ENCODE measurements at places on chromosomes 11 and 22.

DNA sequence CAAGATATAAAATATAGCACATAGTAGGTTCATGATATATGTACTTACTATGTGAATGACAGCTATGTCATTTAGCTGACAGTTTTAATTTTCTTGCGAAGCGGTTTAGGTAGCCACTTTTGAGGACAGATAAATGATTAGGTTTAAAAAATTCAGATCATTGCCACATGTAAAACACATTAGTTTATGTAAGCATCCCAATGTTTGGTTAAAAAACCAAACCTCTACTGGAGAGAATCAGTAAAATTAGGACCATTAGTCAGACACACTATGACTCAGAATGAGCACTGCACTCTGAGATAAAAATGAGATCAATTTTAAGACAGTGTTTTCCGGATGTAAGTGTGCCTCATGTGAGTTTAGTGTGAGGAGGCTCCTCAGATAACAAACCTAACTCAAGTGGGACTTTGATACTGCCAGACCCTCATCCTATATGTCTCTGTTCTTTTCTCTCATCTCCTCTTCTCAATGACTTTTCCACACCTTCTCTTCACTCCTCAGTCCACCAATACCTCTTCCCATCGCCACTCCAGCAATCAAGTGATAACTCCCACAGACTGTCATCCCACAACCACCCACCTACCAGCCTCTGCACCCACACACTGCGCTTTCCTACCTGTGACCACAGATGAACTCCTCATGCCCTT is 6.8 kb upstream of the OR2AT4 start:
- DNase-seq, result no peak

DNA sequence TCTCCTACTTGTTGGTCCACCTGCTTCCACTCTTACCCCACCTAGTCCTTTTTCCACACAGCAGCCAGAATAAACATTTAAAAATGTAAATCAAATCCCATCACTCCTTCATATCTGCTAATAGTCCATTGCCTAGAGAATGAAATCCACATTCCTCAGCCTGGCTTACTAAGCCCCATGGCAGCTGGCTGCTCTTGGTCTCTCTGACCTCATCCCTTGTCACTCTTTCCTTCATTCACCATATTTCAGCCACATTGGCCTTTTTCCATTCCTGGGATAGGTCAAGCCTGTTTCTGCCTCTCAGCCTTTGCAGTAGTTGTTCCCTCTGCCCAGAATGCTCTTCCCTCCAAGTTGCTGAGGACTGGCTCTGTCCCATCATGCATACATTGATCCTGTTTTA is 512.8 kb downstream of the INSC start:
- DNase-seq, result no peak

- no peak for DNase-seq
Observed at GRCh38 chr11:106466521-106467080, 389.1 kb downstream of the AASDHPPT start.

GRCh38 chr22:44484618-44485017 is 13.4 kb downstream of the RTL6 start:
- DNase-seq, result no peak

DNA sequence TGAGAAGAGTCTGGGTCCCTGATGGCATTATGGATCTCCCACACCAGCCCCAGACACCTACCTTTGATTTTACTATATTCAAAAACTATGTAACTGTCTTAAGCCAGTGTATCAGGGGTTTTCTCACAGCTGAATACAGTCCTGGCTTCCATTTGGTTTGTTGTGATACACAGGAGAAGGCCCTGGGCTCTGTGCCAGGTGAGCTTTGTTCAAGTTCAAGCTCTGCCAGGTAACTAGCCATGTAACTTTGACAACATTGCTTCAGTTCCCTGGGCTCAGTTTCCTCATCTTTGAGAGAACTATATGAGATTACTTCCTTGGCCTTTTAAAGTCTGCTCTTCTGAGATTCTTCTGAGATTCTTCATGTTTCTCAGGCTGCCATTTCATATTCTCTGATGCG is 327.5 kb upstream of the TENM4 start:
- no peak for DNase-seq

DNA sequence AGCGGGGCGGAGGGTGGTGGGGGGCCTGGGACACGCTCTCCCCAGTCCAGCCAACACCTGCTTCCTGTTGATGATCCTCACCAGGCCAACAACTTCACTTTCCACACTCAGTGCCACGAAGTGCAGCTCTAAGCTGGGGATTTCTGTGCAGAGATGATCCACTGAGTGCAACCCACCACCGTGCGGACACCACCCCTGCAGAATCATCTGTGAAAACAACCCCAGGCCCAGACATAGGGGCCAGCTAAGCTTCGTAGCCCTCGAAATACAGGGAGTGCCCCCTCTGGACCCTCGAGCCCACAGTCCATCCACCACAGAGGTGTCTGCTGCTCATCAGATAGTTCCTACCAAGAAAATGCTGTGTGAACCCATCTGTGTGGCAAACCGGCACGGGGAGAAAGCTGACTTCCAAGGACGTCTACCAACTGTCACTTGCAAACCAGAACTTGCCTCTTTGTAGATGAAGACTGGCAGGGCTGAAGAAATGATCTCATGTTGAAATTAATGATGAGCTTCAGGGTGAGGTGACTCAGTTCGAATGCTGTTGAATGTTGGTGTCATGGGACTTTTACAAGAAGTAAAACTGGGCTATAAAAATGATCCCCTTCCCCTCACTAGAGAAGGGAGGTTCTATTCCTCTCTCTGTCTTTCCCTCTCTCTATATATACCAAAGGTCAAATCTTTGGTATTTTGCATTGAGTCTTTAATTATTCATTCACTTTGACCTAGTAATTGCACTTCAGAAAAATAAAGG is 73.4 kb downstream of the MYEOV start:
- DNase-seq, result no peak

DNA sequence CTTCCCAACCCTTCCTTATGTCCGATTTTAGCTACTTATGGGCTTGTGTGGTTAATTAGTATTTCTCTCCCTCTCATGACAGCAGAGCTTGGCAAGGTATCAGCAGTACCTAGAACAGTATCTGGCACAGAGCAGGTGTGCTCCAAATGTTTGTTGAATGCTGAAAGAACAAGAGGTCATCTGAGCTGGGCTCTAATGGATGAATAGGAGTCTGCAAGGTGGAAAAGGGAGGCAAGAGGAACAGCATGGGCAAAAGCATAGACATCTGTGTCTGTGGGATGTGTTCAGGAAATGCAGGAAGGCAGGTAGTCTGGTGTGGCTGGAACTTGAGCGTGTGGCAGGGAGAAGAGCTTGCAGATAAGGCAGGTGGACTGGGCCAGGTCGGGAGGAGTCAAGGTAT is 19.0 kb downstream of the PRG3 start:
- DNase-seq, result no peak

DNA sequence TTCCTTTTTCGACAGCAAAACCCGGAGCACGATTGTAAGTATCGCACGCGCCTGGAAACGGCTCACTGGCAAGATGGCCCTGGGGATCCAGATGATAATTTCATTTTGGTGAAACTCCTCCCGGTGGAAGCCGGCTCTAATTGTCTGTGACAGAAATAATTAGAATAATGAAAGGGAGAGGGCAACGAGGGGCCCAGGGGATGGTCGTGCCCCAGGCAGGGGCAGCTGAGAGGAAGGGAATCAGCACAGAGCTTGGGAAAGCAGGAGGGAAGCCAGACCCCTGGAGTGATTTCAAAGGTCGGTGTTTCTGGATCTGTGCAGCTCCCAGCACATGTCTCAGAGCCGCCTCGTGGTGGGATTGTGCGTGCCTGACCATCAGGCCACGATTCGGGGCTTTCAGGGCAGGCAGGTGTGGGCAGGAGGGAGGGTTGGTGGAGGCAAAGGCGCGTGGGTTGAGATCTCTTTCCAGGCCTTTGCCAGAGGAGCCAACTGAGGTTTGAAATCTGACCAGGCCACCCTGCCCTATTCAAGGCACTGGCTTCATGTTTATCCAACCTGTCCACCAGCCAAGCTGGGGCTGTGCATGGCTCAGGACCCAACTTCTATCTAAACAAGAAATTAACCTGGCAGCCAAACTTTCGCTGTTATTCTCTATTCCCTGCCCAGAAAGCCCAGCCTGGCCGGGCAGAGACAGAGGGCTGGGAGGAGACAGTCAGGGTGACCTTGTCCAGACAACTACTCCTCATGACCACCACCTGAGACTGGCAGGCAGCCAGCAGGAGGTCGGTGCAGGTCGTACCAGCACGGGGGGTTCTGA is 27.8 kb downstream of the ANO1 start:
- no peak for DNase-seq

GRCh38 chr11:111400595-111400994 is 21.5 kb upstream of the POU2AF1 start:
- DNase-seq, result no peak

DNA sequence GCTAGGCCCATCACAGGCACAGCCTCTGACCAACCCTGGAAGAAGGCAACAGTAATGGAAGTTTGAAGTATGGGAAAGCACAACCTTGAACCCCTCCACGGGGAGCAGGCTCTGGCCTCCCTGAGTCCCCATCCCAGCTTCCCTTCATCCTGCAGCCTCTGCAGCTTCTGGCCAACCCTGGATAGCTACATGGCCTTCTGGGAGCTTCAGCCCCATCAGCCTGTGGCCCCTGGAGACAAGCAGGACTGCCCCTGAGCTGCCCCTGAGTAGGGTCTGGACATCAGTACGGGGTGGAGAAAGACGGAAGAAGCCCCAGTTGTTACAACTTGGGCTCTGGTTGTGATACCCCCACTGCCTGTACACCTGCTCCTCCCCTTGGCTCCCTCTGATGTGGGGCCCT is 113.8 kb upstream of the CD82 start:
- DNase-seq, result no peak

DNA sequence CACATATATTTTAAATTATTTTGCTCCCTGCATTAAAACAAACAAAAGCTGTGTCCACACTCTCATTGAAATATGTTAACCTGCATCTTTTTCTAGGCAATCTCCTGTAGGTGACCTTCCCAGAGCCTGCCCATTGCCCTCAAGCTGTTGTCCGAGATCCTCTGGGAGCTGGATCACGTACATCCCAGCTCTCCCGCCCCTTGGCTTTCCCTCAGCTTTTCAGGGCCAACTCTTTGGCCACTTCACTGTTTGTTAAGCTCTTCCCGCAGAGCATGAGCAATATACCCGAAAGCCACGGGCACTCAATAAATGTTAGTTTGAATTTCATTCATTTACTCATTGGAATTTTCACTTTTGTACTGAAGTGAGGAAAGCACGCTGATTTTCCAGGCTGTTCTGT is 32.2 kb downstream of the ELMOD1 start:
- DNase-seq, result no peak

DNA sequence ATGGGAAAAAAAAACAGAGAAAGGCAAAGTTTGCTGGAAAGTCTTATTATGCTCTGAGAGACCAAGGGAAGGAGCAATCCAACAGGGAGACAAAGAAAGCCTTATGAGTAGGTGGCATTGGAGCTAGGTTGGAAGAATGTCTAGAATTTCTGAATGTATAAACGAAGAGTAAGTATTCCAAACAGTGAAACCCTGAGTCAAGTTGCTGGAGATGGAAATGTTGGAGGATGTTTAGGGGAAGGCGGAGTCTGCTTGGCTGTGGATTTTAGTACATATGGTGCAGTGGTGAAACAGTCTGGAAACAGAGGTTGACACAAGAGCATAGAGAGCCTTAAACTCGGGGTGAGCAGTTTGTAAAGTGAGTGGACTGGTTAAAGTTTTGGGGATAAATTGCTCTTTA is 314.8 kb upstream of the CADM1 start:
- no peak for DNase-seq

GRCh38 chr11:253160-253885 is 16.5 kb downstream of the PSMD13 start:
- no peak for DNase-seq

DNA sequence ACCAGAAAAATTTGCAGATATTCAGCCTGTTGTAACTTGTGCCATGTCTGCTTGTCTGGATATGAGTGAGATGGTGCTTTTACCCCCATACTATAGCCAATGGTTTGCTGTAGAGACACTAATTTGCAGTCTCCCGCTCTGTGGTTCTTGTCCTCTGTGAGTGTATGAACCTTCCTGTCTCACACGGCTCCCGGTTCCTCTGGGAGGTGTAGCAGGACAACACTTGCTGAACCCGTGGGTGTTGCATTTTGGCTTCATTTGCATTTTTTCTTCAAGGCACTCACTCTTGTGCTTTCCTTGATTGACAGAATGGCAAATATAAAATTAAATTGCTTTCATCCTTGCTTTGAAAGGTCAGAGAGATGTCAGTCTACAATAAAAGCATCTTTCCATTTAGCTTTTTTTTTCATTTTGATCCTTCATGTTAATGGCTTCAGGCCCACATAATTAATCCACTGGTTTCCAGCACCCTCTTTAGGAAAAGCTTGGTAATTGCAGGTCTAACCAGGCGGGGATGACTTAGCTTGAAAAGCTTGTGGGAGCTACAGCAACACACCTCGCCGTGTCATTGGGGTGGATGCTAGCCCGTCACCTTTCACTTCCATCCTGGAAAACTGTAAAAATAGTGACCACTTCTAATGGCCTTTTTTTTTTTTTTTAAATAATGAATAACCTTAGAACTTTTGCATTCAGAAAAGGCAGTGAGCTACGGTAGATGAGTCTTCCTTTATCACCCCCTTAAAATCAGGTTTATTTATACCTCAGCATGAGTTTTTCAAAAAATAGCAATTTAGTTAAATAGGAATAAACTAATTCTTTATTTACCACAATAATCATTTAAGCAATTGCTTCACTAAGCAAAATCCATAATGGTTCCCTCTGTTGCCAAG is 27.4 kb upstream of the ST14 start:
- peak; percentile 11 for DNase-seq

DNA sequence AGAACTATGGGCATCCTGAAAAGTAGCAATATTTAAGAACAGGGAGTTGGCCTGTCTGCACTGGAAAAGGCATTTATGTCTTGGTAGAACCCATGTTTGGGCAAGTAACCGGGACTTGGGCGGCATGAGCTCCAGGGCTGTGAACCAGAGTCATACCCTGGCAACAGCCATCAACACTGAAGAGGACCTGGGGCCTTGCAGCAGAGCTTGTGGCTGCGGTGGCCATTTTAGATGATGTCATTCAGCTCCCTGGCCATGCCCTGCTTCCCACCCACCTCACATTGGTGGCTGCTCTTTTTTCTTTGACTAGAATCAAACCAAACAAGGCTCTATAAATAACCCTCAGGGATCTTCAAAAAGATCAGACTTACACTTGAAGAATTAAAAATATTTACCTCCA is 26.6 kb downstream of the EHF start:
- no peak for DNase-seq

DNA sequence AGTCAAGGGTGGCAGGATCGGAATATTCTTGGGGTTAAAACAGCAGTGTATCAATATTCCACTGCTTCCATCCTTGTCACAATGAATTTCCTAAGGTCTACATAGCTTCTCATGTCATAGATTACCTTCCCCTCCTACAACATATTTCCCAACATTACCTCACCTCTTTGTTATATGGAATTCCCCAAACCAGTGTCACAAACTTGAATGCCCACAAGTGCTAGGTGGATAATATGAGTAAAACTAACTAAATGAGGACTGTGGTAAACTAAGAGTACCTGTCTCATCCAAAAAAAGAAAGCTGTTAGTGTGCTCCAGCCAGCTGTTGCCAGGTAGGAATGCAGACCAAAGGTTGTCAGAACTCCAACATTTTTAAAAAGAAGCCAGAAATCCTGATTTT is 17.0 kb upstream of the NUCB2 start:
- no peak for DNase-seq

- no peak for DNase-seq
Observed at GRCh38 chr11:10857459-10857708, 469 bp downstream of the ZBED5 start.

- no peak for DNase-seq
Observed at GRCh38 chr22:46172522-46173110, 22.3 kb downstream of the PPARA start.

GRCh38 chr11:12241401-12241800 is 131.0 kb downstream of the MICAL2 start:
- no peak for DNase-seq

Measured in stimulated activated CD8-positive, alpha-beta memory T cell treated with anti-CD3 and anti-CD28 coated beads, Interleukin-15, amount 100 ng/mL, for 48 hours (primary cell).